ENCODE measurements at places on chromosomes 5 and 9.

- DNase-seq = no peak
Observed at GRCh38 chr5:146032911-146033310, 72.5 kb downstream of the PLAC8L1 start.

DNA sequence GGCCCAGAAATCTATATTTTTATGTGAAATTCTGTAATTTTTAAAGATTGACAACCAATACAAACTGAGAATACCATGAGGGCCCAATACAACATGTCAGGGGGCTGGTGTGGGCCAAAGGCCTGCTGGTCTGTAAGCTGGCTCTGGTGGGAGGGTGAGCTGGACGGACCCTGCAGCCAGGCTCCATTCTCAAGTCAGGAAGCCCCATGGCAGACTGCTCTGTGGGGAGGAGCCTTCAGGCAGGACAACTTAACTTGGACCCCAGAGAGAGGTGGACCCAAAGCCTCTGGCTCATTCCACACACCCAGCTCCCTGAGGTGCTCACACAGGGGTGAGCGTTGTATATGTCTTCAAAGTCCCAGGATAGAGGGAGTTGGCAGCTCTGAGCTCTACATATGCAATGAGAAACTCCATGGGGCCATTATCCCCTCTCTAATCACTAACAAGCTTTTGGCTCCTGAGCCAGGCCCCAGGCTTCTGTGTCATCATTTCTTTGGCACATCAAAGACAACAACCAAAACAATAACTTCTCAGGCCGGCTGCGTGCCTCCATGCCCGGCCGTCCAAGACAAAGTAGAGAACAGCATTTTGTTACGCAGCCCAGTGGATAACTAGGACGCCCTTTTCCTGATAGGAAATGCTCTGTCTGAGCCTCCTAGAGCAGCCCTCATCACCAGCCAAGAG, 6.4 kb downstream of the SEPTIN8 start:
- DNase-seq = no peak

- no peak for DNase-seq
Observed at GRCh38 chr9:109319626-109320241, 1.1 kb downstream of the EPB41L4B start.

GRCh38 chr9:31168161-31168560, 1216.3 kb upstream of the ACO1 start:
- DNase-seq = no peak

DNA sequence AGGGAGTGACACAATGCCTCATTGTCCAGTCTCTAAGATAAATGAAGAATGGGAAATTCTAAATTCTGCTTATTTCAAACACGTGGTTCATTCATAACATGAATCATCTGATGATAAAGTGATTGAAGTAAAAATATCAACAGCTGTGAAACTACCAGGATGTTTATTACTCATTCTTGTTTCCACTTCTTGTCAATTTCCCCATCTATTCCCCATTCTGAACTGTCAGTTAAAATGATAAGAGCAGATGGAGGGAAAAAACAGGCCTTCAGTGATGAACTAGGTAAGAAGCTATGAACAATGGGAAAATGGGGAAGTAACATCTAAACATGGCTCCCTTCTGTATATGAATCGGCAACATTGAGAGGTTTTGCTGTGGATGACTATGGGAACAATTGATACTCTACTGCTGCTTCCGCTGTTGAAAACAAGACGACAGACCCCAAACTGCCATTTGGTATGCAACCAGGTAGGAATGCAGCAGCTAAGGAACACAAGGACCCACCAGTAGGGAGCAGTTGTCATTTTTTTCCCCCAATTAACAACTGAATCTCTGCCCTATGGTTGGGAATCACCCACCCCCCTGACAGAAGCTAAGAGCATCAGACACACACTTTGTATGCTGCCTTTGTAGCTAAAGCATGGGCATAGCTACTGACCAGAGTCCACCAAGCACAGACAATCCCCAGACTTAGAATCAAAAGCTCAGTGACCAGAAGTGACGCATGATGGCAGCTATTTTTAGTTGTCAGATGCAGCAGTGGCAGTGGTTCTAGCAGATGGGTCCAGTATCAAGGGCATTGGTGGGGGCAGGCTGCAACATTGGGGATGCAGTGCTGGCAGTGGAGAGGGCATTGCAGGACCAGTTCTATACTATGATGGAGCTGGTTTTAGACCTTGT, 52.9 kb upstream of the ZNF366 start:
- DNase-seq = no peak

DNA sequence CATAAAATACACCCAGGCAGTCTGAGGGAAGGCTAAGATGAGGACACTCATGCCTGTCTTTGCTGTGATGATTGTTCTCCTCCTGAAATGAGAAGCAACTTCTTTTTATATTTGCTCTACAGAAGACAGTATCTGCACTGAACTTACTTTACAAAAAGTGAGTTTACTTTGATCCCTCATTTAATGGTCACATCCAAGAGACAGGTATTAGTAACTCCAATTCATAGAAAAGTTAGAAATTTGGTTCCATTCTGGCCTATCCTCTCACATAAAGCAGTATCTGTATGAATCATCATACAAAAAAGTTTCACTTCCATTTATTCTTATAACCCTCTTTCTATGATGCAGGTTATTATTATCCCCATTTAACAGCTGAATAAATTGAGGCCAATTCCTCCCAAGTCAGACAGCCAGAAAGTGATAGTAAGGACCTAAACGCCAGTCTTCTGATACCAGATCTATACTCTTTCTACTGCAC, 15.2 kb downstream of the TSTD2 start:
- DNase-seq = no peak

GRCh38 chr5:130017173-130017572, 112.9 kb downstream of the CHSY3 start:
- DNase-seq = no peak

GRCh38 chr5:107958432-107958831, 287.7 kb upstream of the EFNA5 start:
- DNase-seq = no peak

DNA sequence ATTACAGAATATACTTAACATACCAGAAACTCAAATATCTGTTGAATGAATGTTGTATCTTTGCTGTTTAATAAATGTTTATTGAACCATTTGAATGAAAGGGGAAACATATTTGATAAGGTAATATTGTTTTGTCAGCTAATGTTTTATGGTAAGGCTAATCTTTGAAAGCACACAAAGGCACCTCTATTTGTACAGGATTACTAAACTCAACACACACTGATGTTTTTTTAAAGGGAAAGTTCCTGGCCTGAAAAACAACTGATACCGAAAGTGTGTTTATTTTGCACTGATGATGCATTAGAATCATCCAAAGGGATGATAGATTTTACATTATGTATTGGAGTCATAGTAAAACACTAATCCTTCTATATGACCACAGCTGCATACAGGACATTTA, 82.5 kb downstream of the ADCY2 start:
- DNase-seq = no peak

GRCh38 chr9:112084334-112084733, 90.8 kb downstream of the SUSD1 start:
- DNase-seq = no peak

DNA sequence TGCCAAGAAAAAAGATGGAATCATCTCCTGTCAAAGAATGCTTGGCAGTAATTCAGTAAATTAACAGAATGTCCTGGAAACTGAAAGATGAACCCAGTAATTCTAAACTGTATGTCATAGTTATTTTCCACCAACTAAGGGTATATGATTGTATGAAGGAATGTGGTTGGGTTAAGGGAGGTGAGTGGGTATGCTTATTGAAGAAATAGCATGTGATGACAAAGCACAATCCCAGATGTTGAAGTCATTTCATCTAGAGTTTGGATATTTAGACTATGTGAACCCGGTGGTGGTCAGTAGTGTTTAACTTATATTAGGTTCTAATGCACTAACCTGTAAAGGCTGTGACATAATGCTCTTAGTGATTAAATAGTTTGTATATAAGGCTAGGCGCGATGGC, 87.3 kb downstream of the CDKN2A start:
- no peak for DNase-seq

- DNase-seq = no peak
Observed at GRCh38 chr5:40307920-40308319, 371.8 kb upstream of the PTGER4 start.

DNA sequence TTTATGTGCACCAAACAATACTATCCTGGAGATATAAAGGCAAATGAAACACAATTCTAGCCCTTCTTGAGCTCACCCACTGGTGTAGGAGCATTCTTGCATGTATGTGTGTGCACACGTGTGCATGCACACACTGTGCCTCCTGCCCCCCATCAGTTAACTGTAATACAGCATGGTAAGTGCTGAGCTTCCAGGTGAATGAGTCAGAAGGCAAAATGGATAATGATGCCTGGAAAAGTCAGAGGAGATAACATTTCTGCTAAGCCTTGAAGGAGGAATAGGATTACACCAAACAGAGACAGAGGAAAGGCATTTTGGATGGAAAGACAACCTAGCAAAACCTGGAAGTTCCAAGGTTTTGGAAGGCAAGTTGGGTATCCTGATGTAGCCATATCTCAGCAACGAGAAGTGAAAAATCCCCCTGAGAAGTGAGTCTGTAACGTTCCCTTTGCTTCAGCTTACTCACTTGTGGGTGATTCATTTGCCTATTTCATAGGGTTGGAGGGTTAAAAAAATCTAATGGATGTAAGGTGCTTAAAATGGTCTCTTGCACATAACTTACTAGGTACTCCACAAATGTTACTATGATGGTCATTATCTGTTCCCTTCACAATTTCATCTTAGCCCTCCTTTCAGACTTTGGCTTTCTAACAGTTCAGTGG, 101.4 kb upstream of the STC2 start:
- no peak for DNase-seq

DNA sequence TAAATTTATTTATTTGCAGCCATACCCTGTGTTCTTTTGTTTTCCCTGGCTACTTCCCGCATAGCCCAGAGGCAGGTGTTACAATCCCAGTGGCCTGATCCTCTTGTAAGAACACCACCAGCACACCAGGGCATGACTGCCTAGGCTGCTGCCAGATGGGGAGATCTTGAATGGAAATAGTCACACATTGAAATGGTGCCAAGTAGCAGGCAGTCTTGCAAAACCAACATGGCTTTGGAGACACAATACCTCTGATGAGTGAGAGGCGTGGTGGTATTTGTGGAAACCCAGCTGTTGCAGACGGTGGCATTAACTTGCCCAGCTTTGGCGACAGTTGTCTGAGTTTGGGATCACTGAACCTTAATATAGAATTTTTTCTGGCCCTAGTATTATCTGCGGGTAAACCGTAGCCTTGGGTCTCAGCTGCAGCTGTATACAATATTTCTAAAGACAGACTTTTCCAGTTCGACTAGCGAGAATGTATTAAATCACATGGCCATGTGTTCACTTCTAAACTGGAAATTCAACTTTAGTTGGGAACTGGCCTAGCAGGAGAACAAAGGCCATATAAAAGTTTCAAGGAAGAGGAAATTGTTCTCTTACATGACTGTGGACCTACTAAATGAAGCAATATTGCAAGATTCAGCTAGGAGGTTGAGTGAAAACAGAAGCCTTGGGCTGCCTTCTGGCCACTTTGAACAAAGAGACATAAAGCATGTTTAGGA, 277.0 kb downstream of the SMARCA2 start:
- DNase-seq = no peak

GRCh38 chr9:93143830-93144530, 9.9 kb upstream of the NINJ1 start:
- peak; percentile 68 for DNase-seq

DNA sequence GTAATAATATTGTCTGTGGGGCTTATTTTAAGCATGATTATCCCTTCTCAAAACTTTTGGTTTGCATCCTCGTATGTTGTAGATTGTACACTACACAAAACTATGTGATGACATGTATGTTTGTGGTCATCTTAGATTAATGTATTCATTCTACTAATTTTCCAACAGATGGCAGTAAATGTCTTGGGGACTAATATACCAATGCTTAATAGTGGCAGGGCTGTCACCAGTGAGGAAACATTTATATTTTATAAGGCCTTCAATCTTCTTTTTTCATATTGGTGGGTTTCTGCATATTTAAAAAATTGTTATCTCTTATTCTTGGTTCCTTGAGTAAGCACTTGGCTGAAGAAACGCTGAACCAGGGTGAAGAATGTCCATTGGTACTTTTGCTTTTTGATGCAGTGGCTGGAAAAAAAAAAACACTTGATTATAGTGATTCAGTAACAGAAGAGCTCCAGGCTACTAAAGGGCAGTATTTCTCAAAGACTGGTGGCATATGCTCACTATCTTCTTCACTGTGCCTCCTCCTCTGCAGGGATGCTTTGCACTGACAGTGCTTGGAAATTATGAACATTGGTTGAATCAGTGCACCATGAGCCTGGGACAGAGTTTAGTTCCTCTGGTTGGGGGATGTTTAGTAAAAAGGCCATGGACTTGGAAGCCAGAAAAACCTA, 530.3 kb downstream of the RASEF start:
- DNase-seq = no peak

GRCh38 chr9:113614843-113615648, 151.5 kb downstream of the RGS3 start:
- no peak for DNase-seq

DNA sequence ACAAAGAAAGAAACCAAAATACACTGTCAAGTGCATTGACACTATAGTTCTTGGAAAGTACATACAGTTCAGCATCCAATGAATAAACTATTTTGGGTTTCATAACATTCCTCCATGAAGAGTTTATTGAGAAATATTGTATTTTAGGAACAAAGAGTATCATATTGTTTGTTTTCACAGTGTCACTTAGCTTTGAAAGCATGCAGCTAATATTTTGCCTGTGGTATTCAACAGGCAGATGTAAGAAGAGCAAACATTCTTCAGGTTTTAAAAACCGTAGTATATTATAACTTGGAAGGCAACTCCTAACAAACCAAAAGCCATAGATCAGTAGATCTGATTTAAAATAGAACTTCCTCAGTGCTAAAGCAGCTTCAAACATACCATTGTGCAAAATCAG, 4.5 kb downstream of the PRELID2 start:
- DNase-seq = no peak

DNA sequence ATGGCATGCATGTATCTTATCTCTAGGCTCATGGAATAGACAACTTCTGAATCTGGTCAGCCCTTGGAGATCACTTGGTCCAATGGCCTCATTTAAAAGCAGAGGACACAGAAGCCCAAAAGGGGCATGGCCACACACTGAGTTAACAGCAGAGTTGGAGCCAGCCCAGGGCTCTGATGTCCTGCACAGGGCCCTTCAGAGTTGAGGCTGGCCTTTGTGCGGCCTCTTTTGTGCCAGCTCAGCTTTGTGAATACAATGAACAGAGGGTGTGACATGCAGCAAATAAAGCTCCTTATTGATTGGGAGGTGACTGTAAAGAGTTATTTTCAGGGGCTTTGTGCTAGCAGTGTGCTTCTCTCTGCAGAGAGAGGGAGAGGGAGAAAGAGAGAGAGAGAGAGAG, 150.1 kb upstream of the STK32A start:
- DNase-seq = no peak
